ENCODE measurements at places on chromosomes 2 and 18. TPM values are rescaled to one million over a fixed set of nuclear protein-coding genes. Genes with fewer than 3 reads are reported as not detected.

GRCh38 chr2:106566050-106566449 lies 78.9 kb downstream of the CD8B2 start:
- no peak for DNase-seq

- DNase-seq, result peak; percentile 3
These were observed 40.9 kb upstream of the TRIM43B start for GRCh38 chr2:95525294-95526035.

- no peak for DNase-seq
These were observed 746.3 kb downstream of the SATB2 start for GRCh38 chr2:198711484-198711883.

DNA sequence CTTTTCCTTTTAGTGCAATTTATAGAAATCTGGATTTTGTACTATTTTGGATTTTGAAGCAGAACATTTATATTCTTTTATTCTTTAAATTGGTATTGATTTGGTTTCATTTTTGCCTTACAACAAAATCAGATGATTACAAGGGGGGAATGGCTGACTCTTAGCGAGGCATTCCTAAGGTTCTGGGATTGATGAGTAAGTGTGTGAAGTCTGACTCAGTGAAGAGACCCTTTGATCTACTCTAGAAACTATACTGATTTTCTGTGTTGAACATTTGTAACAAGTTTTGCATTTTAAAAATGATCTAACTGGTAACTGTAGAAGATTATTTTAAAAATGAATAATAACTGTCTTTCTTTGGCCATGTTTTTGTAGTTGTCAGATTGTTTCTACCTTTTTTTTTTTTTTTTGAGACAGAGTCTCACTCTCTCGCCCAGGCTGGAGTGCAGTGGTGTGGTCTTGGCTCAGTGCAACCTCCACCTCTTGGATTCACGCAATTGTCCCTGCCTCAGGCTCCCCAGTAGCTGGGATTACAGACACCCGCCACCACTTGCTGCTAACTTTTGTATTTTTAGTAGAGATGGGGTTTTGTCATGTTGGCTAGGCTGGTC lies 48.7 kb downstream of the TTC39C start:
- DNase-seq, result no peak

TMEM87B gene
- 21.1 TPM for total RNA-seq
